LNCaP clone FGC (cell line): ENCODE measurements at places on chromosomes 13 and 19.

- DNase-seq, result no peak
Measured at GRCh38 chr13:109945206-109945960, 159.0 kb upstream of the IRS2 start.

GRCh38 chr13:36086117-36086516 is 45.1 kb downstream of the DCLK1 start:
- DNase-seq, result no peak

DNA sequence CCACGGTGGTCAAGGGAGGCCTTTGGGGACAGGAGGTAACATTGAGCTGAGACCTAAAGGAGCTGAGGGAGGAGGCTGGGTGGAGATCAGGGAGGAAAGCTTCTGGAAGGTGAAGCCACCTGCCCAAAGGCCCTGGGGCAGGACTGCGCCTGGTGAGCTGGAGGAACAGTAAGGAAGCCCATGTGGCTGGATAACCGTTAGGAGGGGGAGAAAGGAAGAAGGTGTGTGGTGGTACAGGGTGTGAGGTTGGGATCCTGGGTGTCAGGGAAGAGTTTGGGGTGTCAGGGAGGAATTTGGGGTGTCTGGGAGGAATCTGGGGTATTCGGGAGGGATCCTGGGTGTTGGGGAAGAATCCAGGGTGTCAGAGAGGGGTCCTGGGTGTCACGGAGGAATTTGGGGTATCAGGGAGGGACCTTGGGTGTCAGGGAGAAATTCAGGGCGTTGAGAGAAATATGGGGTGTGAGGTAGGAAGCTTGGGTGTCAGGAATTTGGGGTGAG is 695 bp downstream of the TICAM1 start:
- DNase-seq, result no peak

DNA sequence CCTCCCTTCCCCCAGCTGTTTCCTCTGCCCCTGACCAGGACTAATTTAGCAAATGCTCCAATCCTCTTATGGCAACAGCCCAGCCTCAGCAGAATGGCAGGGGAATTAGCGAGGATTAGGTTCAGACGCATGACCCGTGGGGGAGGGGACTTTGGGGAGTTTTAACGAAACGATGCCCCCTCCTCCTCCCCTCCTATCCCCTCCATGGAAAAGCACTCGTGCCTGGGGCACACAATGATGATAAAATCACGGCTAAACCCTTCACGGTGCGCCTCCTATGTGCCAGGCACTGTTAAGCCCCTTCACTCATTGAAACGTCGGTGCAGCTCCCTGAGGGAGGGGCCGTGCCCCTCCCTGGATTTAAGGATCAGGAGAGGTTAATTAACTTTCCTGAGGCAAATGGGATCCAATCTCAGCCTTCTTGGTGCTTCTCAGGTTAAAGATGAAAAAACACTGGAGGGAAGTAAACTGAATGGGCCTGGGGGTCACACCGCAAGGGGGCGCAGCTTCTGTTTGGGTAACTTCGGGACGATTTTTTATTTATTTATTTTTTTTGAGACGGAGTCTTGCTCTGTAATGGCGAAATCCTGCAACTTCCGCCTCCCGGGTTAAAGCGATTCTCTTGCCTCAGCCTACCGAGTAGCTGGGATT is 10.1 kb upstream of the TPRX2 start:
- no peak for DNase-seq

GRCh38 chr19:13337181-13337580 is 169.1 kb downstream of the CACNA1A start:
- no peak for DNase-seq

DNA sequence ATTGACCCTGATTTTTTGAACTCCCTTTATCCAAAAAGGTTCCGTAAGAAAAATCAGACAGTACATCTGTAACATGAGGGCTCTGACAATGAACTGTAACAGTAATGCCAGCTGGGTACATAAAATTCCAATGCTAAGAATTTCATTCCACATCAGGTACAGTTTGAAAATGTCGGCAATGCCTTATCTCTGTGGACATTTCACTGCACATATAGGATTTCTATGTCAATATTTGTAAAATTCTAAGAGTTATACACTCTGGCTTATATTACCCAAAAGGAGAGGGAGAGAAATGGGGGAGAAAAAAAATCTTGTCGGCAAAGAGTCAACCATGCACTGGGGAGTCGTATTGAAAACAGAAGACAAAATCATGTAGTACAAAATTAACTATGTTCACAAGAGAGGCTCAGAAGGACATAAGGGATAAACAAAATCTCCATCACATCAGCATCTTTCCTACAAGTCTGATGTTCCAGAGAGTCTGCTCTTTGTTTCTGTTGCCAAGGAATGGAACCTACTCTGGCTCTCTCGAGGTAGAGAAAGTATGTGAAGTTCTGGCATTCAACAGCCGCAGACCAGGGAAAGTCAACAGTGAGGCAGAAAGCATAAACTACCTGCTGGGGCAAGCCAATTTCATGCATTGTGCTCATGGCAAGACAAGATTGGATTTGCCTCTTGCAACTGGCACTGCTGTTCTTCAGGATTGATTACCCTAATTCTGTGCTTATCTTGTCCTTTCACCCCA is 72.4 kb downstream of the STARD13 start:
- peak; percentile 47 for DNase-seq

- no peak for DNase-seq
Measured at GRCh38 chr19:843836-844545, 3.2 kb downstream of the PRTN3 start.

- DNase-seq, result no peak
Measured at GRCh38 chr13:62779161-62779560, 1363.5 kb upstream of the PCDH20 start.

GRCh38 chr19:30703645-30704044 is 331.5 kb downstream of the ZNF536 start:
- DNase-seq, result no peak

- no peak for DNase-seq
Measured at GRCh38 chr13:84865783-84866221, 933.4 kb downstream of the SLITRK6 start.

- DNase-seq, result no peak
Measured at GRCh38 chr13:111292710-111293485, 27.5 kb upstream of the TEX29 start.

DNA sequence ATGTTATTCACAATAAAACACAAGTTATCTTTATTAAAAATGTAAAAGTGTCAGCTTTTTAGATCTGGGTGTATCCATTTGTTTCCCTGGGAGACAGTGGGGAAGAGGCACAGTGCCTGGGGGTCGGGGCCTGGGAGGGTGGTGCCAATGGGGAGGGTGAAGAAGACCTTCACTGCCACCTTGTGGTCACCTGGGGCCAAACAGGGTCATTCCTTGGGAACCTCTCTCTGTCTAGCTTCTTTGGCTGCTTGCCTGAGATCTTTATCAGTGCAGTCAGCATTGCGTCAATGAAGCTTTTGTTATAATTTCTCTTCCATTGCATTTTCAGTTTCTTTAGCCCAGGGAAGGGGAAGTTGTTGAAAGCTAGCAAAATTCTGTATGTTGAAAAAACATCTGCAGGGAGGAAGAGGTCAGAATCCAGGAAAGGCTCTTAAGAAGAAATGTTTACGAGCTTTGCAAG is 39.1 kb downstream of the PCDH8 start:
- peak; percentile 71 for DNase-seq

DNA sequence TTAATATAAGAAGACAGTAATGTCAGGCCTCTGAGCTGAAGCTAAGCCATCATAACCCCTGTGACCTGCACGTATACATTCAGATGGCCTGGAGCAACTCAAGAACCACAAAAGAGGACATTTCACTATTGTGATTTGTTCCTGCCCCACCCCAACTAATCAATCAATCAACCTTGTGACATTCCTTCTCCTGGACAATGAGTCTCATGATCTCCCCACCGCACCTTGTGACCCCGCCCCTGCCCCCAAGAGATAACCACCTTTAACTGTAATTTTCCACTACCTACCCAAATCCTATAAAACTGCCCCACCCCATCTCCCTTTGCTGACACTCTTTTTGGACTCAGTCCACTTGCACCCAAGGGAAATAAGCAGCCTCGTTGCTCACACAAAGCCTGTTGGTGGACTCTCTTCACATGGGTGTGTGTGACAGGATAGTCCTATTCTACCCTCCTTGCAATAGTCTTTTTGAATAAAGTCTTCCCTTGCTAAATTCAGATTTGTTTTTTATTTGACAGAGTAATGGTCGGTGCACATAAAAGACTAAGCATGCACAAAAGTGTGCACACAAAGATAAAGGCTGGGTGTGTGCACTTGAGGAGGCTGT is 14.0 kb downstream of the CD70 start:
- no peak for DNase-seq

GRCh38 chr19:57321751-57322150 is 1.5 kb downstream of the ZNF543 start:
- no peak for DNase-seq

GRCh38 chr13:75447493-75447892 is 34.5 kb downstream of the TBC1D4 start:
- no peak for DNase-seq
